ENCODE measurements at places on chromosomes 2 and 18.

DNA sequence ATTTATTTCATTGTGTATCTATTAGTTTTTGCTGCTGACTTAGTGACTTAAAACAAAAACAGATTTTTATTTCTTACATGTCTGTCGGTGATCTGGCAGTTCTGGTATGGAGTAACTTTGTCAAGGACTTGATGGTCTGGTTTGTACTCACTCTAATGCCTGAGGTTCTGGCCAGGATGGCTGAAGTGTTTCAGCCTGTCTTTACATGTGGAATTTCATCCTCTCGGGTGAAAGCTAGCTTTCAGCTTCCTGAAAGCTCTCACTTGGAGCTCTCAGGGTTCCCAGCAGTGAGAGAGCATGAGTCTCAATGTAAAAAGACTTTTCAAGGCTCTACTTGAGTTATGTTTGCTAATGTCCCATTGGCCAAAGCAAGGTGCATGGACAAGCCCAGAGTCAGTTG, 216.4 kb downstream of the NR4A2 start:
- no peak for DNase-seq

GRCh38 chr2:152587187-152587947, 129.9 kb downstream of the PRPF40A start:
- no peak for DNase-seq

DNA sequence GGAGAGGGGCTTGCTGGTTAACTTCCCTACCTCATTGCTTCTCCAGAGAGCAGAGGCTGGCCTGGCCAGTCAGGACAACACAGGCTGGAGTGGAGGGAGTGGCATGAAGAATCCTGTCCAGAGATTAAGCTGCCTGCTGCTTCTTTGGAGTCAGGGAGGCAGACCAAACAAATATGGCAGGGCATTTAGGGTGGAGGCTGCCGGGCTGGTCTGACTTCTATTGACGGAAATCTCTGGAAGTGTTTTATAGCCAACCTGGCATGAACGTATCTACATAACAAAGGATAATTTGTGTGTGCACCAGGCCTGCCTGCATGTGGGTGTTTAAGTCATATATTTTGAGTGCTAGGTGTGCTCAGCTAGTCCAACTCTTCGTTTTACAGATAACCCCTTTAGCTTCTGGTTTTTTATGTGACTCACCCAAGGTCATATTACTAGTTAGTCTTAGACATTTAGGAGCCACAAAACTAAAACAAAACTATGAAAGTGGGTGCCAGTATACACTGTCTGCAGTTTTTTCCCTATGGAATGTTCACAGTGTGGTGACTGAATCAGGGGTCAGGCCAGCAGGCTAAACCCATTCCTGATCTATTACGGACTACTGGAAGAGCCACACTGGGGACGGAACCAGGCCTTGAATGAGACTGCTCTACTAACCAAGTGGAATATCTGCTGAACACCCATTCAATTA, 5.5 kb downstream of the NPC1 start:
- DNase-seq = no peak

- DNase-seq = no peak
Observed at GRCh38 chr2:137208431-137208891, 443.1 kb downstream of the THSD7B start.

DNA sequence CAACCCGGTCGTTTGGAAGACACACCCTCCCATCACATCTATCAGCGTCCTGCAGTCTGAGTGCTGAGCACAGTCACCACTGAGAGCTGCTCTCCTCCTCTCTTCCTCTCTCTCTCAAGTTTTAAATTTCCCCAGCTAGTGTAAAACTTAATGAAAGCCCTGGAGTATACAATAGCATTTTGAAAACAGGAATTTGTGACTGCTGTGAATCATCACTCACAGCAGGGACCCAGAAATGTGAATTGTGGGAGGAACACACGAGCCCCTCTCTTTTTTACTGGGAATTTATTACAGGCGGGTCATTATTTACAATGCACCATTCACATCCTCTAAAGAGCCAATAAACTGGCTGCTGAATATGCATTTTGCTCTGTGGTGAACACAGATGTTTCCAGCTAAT, 185.0 kb upstream of the SMIM21 start:
- DNase-seq = no peak

GRCh38 chr18:69935319-69936190, 12.1 kb downstream of the CD226 start:
- DNase-seq = no peak
